ENCODE measurements at places on chromosomes 3 and 15. TPM values are rescaled to one million over a fixed set of nuclear protein-coding genes. Genes with fewer than 3 reads are reported as not detected.
A peak's percentile ranks its signal among the peaks of the same experiment; 100 is the strongest.

DNA sequence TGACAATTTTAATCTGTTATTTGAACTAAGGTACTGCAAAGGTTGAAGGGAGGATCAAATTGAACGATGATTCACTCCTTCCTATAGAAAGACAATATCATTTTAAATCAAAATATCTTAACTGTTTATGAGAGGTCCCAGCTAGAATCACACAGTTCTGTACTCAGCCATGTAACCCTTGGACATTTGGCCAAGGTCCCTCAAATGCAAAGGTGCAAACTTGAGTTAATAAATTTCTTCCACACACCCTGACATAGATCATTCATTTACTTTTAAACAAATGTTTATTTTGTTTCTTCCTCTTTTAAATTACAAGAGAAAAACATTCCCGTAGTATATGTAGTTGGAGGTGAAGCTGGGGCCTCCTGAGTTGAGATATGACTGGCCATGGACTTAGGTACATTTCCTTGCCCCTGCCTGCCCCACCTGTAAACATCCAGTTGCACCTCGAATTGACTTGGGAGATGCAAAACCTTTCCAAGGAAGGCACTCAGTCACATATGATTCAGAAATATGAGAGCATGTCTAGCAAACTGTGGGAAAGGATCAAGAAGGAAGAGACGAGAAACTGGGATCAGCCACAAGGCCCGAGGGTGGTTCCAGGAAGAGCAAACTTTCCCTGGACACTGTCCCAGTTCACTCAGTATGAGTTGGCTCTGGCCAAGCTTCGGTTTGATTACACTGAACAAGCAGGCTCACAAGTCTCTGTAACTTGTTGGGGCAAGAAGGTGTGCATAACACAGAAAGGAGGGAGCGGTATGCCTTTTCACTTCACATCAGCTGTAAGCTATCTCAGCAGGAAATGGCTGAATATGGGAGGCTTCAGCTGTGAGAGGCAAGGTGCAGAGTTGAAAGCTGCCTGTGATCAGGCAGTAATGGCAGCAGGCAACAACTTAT, 6.7 kb downstream of the TNFSF10 start:
- no peak for DNase-seq

- peak; percentile 94 for DNase-seq
These were observed at the start of gene RNF13 for GRCh38 chr3:149812606-149813366. RNF13 (plus strand) TSS chr3:149813215; CDS start chr3:149846027, 32,812 bp downstream.

Gene ENTPD3
- total RNA-seq: 1.1 TPM

DNA sequence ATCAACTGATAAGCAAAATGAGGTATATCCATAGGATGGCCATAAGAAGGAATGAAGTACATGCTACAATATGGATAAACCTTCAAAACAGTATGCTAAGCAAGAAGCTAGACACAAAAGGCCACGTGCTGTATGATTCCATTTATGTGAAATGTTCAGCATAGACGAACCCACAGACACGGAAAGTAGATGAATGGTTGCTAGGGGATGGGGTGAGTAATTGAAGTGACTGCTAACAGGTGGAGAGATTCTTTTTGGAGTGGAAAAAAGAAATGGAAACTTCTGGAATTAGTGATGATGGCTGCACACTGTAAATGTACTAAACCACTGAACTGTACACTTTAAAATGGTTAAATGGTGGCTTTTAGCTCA, 630 bp upstream of the EFCAB12 start:
- no peak for DNase-seq

GRCh38 chr15:60589253-60589652, 110.3 kb upstream of the ICE2 start:
- DNase-seq: no peak

Gene SLC27A2
- 26.5 TPM for total RNA-seq

Gene TMC3
- not detected for total RNA-seq
